H54 (cell line): ENCODE measurements at places on chromosomes 5 and 9.
A peak's percentile ranks its signal among the peaks of the same experiment; 100 is the strongest.

- DNase-seq = no peak
Measured at GRCh38 chr5:96340357-96340756, 92.7 kb downstream of the PCSK1 start.

DNA sequence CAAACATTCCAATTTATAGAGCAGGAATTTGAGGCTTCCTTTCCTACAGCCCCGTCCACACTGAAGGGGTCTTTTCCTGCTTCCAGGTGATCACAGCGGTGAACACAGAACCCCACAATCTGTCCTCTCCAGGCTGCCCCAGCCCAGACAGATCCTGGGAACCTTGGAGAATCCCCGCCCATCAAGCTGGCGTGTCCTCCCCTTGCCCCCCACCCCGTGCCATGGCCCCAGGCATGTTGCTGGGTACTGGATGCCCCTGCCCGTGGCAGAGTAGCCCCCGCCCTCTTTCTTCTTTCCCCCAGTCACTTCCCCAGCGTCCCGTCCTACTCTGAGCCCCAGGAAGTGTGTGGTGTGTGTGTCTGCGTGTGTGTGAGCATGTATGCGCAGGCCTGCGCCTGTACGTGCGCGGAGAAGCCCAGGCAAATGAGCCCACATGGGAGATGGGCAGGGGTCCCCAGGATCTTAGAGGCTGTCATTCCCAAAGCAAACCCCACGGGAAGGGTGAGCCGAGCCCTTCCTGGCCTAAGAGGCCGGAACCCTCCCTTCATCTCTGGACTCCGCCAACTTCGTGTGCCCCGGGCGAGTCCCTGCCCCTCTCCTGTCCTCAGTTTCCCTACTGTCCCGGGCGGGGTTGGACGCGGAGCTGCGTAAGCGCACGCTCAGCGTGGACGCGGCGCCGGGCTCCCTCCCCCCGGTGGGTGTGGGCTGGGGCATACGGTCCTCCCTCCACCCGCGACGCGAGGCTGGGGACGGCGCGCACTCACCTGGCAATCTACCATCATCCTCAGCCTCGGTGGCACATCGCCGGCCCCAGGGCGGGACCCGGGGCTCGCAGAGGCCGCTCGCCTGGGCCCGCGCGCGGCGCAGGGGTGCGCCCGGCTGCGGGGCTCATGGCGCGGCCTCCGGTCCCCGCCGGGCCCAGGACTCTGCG is 15.2 kb downstream of the GBGT1 start:
- peak; percentile 64 for DNase-seq

- no peak for DNase-seq
Measured at GRCh38 chr5:173341961-173342430, 13.8 kb upstream of the STC2 start.

- DNase-seq = no peak
Measured at GRCh38 chr5:172411484-172412072, 42.7 kb downstream of the SH3PXD2B start.

- no peak for DNase-seq
Measured at GRCh38 chr9:86471171-86471815, 117.1 kb upstream of the TUT7 start.

DNA sequence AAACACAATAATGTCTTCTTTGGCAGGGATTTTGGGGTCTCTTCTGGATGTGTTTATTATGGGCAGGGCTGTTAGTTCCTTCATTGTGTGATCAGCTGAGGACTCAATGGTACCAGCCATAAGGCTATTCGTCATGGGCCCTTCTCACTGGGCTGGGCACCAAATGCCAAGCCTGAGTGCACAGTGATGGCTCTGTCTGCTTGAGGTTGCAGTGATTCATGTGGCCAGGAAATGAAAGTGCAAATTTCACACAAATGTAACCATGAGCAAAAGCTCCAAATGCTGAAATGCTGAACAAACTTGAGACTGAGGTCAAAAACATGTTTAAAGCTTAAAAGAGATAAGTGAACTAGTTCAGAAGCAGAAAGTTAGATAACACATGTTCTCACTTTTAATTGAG is 191.0 kb downstream of the TARS1 start:
- no peak for DNase-seq

GRCh38 chr5:82165740-82166530 is 112.2 kb downstream of the RPS23 start:
- no peak for DNase-seq

DNA sequence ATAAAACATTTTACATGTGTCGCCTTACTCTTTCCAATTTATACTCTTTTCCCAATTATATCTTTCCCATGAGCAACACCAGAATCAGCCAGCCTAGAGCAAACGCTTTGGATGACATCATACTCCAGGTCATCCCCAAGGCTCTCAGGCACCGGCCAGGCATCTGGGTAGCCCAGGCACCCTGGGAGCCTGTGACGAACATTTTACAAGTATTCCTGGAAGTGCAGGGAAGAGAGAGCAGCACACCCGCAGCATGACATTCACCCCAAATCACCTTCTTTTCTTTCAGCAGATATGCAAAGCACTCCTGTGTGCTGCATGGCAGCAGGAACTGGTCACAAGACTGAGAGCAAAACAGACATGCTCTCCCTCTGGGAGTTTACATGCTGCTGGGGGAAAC is 75.7 kb upstream of the SMIM23 start:
- DNase-seq = no peak
